ENCODE measurements at places on chromosomes 6 and 20. TPM values are rescaled to one million over a fixed set of nuclear protein-coding genes. Genes with fewer than 3 reads are reported as not detected.

- no peak for DNase-seq
Observed at GRCh38 chr20:46159101-46159897, 41.2 kb downstream of the CD40 start.

The SLC17A1 gene
- 13.7 TPM for polyA plus RNA-seq

The NEURL2 gene
- 10.5 TPM for polyA plus RNA-seq

GRCh38 chr20:4957187-4957586, 44.1 kb downstream of the SLC23A2 start:
- no peak for DNase-seq

The CLPSL1 gene
- polyA plus RNA-seq = not detected

- DNase-seq = no peak
Observed at GRCh38 chr20:32497589-32498224, 87.4 kb downstream of the NOL4L start.

GRCh38 chr6:137744877-137745276, 122.2 kb upstream of the TNFAIP3 start:
- DNase-seq = no peak

DNA sequence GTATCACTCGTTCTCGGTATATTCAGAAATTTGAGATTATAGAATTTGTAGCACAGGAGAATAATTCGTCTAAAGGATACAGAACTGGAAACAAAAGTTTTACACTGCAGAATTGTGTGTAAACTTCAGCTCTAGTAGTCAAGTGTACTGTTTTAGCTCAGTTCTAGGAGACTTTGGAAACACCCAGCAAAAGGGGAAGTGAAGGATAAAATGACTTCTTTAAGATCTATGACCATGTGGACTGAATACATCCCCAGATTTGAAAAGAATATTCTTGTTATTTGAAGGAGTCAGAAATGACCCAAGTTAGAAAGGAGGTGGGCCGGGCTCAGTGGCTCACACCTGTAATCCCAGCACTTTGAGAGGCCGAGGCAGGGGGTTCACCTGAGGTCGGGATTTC, 174.0 kb upstream of the FOXQ1 start:
- DNase-seq = no peak

GRCh38 chr6:166203003-166203640, 35.5 kb upstream of the TBXT start:
- no peak for DNase-seq

DNA sequence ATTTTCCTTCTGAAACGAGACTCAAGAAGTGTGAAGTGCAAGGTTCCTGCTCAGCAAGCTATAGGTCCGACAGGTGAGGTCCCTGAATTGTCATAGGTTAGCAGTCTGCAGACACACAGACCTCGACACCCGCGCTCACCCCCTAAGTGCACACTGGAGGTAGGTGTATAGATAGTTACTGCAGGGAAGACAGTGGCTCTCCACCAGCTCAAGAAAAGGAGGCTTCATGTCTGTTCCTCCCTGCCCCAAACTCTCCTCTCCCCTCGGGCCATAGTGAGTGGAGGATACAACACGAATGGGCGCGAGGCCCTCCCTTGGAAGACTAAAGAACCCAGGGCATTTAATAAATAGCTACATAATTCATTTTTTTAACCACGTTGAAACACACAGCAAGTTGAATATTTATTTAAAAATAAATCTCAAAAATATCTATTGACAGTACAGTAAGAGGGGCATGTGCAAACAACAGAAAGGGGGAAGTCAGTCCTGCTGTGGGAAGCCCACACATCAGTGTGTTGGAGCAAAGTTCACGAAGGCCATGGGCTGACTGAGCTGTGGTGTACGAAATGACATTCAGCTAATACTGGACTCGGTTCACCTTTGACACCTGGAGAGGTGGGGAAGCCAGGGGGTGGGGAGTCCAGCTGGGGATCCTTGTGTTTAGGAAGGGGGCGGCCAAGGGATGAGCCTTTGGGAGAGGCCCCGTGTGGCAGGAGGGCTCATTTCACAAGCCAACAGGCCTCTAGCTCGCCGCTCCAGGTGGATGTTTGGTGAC, 10.7 kb downstream of the SPATA2 start:
- no peak for DNase-seq

- DNase-seq = no peak
Observed at GRCh38 chr20:44666066-44666465, 14.6 kb upstream of the ADA start.

The CYP21A2 gene
- polyA plus RNA-seq = 1.4 TPM

DNA sequence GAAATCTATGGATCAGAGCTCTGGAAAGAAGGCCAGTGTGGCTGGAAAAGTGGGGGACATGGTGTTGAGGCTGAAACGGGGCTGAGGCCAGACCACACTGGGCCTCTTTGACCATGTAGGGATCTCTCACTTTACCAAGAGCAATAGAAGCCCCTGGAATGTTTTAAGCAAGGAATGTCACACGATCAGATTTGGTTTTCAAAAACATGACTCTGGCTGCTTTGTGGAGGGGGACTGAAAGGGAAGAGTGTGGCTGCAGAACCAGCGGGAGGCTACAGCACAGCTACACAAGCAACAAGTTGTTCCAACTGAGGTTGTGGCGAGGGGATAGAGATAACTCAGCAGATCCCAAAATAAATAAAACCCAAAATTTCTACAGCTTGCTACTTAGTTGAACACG, 346.0 kb downstream of the NRN1 start:
- DNase-seq = no peak

GRCh38 chr6:72987301-72987700, 238.0 kb downstream of the KHDC1L start:
- DNase-seq = no peak

GRCh38 chr6:133550026-133550425, 308.9 kb downstream of the EYA4 start:
- DNase-seq = no peak

GRCh38 chr6:40038626-40039025, 104.4 kb upstream of the MOCS1 start:
- no peak for DNase-seq

All from left renal cortex interstitium (tissue), 4 donors.